CD4-positive, alpha-beta T cell treated with Interferon alpha-2 for 1 hour (primary cell): ENCODE measurements at places on chromosomes 1 and 21.
A peak's percentile ranks its signal among the peaks of the same experiment; 100 is the strongest.

DNA sequence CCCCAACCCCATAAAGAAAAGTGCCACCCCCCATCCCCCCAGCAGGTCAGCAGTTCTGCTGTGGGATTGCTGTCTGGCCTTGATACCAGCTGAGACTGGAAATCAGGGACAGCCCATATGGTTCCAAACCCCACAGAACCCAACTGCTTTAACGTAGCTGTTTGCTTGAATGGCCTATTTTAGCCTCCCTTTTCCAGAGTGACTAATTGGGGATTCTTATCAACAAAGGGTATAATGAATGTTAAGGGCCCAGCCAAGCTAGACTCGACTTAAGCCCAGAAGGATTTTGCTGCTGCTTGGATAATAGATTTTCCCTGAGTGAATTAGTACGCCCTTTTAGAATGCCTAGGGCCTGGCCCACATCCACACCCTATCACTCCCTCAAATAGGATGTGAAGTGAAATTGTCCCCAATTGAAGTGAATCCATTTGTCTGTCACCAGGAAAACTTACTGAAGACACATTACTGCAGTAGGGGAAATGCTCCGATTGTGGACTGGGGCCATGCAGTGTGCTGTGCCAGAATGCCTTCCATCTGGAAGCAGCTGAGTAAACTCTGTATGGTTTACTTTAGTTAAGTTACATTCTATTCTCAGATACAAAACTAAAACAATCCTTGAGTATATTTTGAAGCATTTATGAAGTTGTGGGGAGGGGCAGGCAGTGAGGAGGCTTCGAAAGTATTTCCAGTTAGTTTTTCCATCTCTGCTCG is 156.9 kb downstream of the DHRS3 start:
- DNase-seq = no peak

DNA sequence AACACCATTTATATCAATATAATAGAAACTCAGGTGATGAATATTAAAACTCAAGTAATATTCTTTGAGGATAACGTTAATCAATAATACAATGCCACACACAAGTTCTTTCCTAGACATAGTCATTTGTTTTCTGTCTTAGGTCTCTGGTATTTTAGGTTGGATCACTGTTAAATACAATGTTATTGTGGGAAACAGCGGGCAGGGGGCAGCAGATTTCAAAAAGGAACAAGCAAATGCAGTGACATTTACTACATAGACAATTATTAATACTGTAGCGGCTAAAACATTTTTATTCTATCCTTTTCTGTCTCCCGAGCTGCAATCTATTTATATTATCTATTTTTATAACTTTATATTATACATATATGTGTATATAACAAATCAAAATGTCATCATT is 186.4 kb upstream of the ZNHIT6 start:
- peak; percentile 1 for DNase-seq

DNA sequence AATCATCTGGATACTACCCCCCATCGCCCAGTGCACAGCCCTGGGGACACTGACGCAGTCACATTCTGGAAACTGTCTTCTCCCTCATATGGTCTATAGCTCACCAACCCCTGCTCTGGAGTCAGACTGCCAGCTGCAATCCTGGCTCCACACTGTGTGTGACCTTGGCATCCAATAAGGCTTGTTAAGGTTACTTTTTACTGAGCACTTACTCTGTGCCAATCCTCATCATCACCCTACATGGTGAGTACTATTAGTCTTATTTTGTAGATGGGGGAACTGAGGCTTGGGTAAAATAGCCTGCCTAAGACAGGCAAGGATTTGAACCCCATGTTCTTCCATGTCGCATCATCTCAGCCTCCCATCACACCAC is 34.9 kb downstream of the AHDC1 start:
- peak; percentile 23 for DNase-seq

- DNase-seq = no peak
These were observed 125.4 kb upstream of the USP25 start for GRCh38 chr21:15604413-15604812.

DNA sequence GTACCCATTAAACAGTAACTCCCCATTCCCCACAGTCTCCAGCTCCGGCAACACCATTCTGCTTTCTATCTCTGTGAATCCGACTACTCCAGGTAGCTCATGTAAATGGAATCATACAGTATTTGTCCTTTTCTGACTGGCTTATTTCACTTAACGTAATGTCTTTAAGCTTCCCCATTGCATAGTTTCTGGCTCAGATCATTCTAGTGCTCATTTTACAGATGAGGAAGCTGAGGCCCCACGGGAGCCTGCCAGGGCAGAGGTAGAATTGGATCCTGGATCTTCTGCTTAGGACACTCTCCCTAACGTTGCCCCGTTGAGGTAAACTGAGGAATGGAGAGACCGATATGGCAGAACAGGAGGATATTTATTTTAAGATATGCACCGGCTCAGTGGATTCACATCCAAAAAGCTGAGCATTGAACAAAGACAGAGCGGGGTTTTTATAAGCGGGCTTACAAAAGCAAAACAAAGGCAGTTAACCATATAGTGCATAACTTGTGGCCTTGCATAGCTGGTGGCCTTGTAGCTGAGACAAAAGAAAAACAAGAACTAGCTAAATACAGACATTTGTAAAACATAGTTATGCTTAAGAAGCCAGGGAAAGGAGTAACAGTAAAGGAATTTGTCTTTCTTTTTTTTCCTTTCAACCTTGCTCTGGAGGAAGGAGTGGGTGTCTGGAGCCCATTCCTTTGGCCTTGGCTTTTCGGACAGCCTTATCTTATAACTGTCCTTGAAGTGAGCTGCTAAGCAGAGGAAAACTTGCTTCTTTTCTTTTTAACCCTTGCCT is 15.3 kb upstream of the KLHDC8A start:
- no peak for DNase-seq

- no peak for DNase-seq
These were observed 2.0 kb downstream of the MTARC2 start for GRCh38 chr1:220750131-220750515.

DNA sequence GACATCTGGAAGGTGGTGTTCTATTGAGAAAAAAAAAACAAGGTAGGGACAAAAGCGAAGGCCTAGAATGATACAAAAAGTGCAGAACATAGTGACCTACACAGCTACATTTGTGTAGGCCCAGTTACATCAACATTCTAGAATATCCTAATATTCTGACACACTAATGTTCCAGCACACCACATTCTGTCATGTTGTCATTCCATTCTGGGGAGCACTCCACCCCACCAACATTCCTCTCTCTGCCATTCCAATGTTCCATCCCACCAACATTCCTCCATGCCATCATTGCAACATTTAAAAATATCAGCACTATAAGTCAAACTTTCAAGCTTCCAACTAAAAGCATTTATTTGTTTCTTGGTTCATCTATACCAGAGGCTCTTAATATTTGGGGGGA is 28.5 kb downstream of the COA7 start:
- no peak for DNase-seq

GRCh38 chr1:160063176-160063575 is 6.8 kb downstream of the KCNJ10 start:
- DNase-seq = no peak

- DNase-seq = peak; percentile 70
These were observed 2.6 kb upstream of the TOR3A start for GRCh38 chr1:179079113-179079761.

GRCh38 chr1:204278958-204279357 is 65.2 kb upstream of the GOLT1A start:
- DNase-seq = no peak

DNA sequence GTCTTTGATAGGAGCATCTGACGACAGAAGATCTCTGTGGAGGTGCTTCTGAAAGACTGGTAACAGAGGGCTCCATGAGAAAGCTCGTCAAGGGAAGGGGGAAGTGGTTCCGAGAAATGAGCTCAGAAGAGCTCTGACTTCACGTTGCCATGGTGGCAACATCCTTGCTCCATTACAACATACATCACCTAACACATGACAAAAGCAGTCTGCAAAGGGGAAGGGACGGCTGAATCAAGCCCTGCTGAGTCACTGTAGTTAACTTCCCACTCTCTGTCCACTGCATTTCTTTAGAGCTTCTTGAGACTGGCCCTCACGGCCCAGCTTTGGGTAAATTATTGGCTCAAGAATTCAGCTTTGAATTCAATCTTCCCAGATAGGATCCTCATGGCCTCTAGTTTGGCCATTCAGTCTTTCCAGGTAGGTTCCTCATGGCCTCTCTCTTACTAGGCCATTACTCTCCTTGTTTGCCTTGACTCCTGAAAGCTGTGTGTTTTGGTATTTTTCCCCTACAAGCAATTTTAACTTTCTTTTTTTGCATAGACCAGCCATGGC is 88.0 kb upstream of the ZNF648 start:
- DNase-seq = peak; percentile 84

- DNase-seq = no peak
These were observed 18.7 kb downstream of the PRAMEF1 start for GRCh38 chr1:12809933-12810332.

DNA sequence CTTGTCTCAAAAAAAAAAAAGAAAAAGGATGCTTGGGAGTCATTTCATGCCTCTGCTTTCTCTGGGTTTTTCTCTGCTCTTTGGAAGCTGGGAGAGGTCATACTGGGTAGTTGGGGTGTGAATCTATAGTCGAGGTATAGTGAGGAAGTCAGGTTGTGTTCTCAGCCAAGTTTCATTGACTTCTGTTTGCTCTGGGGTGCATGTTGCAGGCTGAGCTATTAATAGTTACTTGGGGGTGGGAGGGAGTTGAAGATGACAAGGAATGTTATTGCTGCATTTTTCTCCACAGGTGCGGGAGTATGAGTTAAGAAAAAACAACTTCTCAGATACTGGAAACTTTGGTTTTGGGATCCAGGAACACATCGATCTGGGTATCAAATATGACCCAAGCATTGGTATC is 2.8 kb downstream of the RPL11 start:
- DNase-seq = no peak

- peak; percentile 28 for DNase-seq
These were observed 2.3 kb downstream of the SLC2A5 start for GRCh38 chr1:9066945-9067807.

- no peak for DNase-seq
These were observed 82.4 kb downstream of the RGS21 start for GRCh38 chr1:192399161-192399560.

GRCh38 chr1:96674915-96675314 is 46.7 kb upstream of the PTBP2 start:
- DNase-seq = no peak

GRCh38 chr1:117286145-117286544 is 75.4 kb upstream of the VTCN1 start:
- no peak for DNase-seq

- no peak for DNase-seq
These were observed 5.2 kb downstream of the B3GALT6 start for GRCh38 chr1:1236945-1237873.

- no peak for DNase-seq
These were observed 16.8 kb downstream of the OTUD7B start for GRCh38 chr1:149993764-149994163.

GRCh38 chr21:17775431-17776126 is 43.6 kb downstream of the C21orf91 start:
- peak; percentile 74 for DNase-seq

DNA sequence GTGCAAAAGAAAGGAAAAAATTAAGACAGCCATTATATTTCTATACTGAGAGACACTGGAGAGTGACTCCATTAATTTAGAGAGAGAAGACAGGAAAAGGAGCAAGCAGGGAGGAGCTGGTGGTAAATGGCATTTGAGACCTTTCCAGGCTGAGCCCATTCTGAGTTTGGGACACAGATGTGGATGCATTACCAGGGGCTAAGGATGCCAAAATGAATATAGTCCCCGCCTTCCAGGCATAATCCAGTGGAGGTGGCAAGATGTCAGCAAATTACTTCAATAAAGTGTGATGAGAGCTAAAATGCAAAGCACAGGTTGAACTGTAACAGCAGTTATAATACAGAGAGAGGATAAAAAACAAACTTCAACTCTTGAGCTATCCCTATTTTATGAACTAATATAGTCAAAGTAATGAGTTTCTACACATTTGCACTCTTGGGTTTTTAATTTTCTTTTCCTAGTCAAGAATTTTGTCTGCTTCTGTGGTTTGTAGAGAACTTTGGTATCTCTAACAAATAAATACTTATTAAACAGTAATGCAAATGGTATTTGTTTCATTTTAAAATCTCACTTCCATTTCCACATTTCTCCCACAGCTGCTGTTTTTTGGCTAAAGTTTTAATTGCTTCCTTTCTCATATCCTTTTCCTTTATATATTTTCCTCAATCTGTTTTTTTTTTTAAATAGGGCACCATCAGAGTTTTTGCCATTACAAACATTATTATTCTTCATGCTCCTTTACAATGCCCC is 228.2 kb upstream of the KCNK2 start:
- no peak for DNase-seq

DNA sequence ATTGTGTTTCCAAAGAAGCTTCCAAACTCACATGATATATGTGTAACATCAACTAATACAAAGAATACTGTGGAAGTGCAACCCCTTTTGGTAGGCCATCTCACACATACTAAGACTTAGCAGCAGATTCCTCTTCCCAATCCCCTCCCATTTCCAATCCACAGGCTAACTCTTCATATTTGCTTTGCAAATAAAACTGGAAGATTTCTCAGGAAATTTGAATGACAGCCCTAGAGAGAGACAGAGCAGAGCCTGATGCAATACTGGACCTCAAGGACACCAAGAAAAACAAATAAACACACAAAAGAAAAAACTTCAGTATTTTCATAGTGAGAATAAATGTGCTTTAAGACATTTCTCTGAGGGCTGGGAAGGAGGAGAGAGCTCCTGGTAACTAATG is 190.2 kb upstream of the BRINP3 start:
- DNase-seq = no peak

DNA sequence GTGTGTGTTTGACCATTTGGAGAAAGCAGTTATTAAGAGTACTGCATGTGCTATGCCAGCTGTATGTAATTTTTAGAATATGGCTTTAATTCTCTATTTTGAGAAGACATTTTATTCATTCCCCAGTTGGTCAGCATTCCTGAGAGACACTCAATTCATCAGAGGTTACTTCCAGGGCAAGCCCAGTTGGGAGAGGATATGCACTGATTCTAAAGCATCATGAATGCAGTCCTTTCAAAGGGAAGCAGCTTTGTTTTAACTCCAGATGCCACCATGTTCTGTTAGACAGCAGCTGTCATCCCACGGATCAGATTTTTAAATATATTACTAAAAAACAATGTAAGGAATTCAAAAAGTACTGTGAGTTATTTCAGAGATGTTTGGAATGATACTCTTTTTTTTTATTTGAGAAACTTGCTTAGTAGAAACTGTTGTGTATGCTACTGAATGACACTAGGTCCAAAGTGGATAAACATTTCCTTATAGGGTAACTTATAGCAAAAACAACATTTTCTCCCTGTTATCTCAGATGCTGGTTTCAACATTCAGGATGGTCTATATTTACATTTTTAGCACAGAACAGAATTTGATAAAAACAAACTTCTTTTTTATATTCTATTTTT is 149.5 kb upstream of the B3GALT2 start:
- no peak for DNase-seq

GRCh38 chr1:14682941-14683621 is 84.6 kb downstream of the KAZN start:
- DNase-seq = no peak

GRCh38 chr1:93997756-93998155 is 88.5 kb upstream of the GCLM start:
- DNase-seq = no peak
